Type B pancreatic cell (in vitro differentiated cells): ENCODE measurements at places on chromosomes 2 and 18.
A peak's percentile ranks its signal among the peaks of the same experiment; 100 is the strongest.

GRCh38 chr2:21773168-21773567 is 649.4 kb downstream of the TDRD15 start:
- H3K27ac ChIP-seq = no peak overlapping the region
- DNase-seq = no peak
- H3K4me1 ChIP-seq = no peaks in the 10 kb centered on the region

GRCh38 chr2:74504591-74504990 is 2.9 kb downstream of the PCGF1 start:
- peak overlapping the region; percentile 51 for H3K27ac ChIP-seq
- H3K27me3 ChIP-seq = peaks cover 73% of the 10 kb centered on the region
- peaks cover 45% of the 10 kb centered on the region for H3K4me1 ChIP-seq
- peaks cover 22% of the 10 kb centered on the region for H3K36me3 ChIP-seq
- H3K4me3 ChIP-seq = peak overlapping the region; percentile 86

DNA sequence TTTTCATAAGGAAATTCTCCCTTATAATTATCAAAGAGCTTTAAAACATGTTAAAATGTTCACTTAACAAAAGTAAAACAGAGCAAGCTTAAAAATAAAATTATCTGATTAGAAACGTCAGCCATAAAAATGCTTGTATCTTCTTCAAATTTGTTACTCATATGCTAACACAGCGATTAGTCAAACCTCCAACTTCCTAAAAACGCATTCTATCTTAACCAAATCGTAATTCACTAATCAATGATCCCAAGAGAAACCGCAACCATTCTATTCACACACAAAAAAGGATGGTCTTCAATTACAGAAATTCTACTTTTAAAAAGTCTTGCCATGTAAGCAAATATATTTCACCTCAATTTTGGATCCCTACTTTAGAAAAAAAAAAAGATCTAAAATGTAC is 1.9 kb downstream of the STK17B start:
- H3K4me1 ChIP-seq = peaks cover 27% of the 10 kb centered on the region
- H3K4me3 ChIP-seq = peak overlapping the region; percentile 99
- no peak for DNase-seq
- H3K36me3 ChIP-seq = no peaks in the 10 kb centered on the region
- H3K27me3 ChIP-seq = peaks cover 19% of the 10 kb centered on the region

DNA sequence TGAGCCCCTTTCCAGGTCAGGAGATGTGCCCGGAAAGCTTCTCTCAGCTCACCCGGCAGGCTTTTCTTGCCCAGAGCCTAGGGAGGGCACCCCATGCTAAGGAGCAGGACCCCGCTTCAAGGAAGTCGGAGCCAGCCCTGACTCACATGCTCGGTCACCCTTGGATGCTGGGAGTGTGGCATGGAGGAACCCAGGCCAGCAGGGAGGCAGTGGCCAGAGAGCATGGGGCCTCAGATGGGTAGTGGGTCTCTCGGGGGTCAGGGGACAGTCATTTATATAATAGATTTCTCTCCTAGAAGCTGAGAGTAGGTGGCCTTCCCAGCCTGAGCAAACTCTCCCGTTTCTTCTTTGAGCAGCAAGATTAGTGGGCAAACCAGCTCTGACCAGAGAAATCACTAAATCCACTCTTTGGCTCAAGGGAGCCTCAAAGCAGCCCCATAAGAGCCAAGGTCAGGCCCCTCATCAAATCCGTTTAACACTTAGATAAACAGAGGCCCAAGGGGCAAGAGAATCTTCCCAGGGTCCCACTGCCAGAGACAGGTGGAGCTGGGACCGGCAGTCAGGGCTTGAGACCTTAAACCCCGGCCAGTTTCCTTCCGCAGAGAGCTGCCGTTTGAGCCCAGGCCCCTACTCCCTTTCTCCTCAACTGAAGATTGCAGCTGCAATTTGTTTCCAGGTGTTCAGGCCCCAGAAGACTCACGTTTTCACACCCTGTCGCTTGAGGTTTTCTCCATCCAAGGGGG is 113.1 kb downstream of the CYP26B1 start:
- H3K4me1 ChIP-seq = no peaks in the 10 kb centered on the region
- H3K27me3 ChIP-seq = peaks cover 7% of the 10 kb centered on the region
- no peak for DNase-seq
- no peak overlapping the region for H3K4me3 ChIP-seq
- H3K27ac ChIP-seq = no peak overlapping the region
- H3K36me3 ChIP-seq = no peaks in the 10 kb centered on the region

GRCh38 chr2:8602809-8603208 is 79.0 kb upstream of the ID2 start:
- H3K4me1 ChIP-seq = peaks cover 33% of the 10 kb centered on the region
- no peaks in the 10 kb centered on the region for H3K36me3 ChIP-seq
- peak overlapping the region; percentile 88 for H3K27ac ChIP-seq
- peak overlapping the region; percentile 5 for H3K4me3 ChIP-seq
- no peaks in the 10 kb centered on the region for H3K27me3 ChIP-seq

DNA sequence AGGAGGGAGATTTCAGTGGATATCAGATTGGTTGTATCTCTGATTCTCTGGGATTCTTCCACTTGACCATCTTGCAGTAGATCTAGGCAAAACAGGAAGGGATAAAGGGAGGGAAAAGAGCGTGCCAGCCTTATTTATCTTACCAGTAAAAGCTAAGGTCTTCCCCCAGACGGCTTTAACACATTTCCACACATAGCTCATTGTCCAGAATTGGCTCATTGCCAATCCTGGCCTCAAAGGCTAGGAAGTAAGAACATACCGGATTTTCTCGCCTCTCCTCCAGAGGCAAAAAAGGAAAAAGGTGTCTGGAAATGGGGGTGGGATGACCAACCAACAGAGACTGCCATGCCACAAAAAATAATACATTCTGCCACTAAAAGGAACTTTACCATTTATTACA is 411.6 kb upstream of the NRP2 start:
- no peaks in the 10 kb centered on the region for H3K27me3 ChIP-seq
- DNase-seq = no peak
- no peak overlapping the region for H3K4me3 ChIP-seq
- no peaks in the 10 kb centered on the region for H3K36me3 ChIP-seq

- H3K27ac ChIP-seq = no peak overlapping the region
- DNase-seq = no peak
- peaks cover 4% of the 10 kb centered on the region for H3K27me3 ChIP-seq
- H3K4me1 ChIP-seq = no peaks in the 10 kb centered on the region
- no peaks in the 10 kb centered on the region for H3K36me3 ChIP-seq
Measured at GRCh38 chr18:37639846-37640245, 74.2 kb upstream of the CELF4 start.

- H3K4me3 ChIP-seq = no peak overlapping the region
- H3K27ac ChIP-seq = no peak overlapping the region
- no peaks in the 10 kb centered on the region for H3K36me3 ChIP-seq
- DNase-seq = no peak
- peaks cover 2% of the 10 kb centered on the region for H3K27me3 ChIP-seq
Measured at GRCh38 chr2:197919487-197919886, 115.1 kb downstream of the PLCL1 start.

- peaks cover 12% of the 10 kb centered on the region for H3K27me3 ChIP-seq
- no peak for DNase-seq
- no peak overlapping the region for H3K27ac ChIP-seq
- H3K4me1 ChIP-seq = peaks cover 5% of the 10 kb centered on the region
- H3K36me3 ChIP-seq = no peaks in the 10 kb centered on the region
- no peak overlapping the region for H3K4me3 ChIP-seq
Measured at GRCh38 chr2:228705318-228705717, 523.8 kb upstream of the SPHKAP start.

DNA sequence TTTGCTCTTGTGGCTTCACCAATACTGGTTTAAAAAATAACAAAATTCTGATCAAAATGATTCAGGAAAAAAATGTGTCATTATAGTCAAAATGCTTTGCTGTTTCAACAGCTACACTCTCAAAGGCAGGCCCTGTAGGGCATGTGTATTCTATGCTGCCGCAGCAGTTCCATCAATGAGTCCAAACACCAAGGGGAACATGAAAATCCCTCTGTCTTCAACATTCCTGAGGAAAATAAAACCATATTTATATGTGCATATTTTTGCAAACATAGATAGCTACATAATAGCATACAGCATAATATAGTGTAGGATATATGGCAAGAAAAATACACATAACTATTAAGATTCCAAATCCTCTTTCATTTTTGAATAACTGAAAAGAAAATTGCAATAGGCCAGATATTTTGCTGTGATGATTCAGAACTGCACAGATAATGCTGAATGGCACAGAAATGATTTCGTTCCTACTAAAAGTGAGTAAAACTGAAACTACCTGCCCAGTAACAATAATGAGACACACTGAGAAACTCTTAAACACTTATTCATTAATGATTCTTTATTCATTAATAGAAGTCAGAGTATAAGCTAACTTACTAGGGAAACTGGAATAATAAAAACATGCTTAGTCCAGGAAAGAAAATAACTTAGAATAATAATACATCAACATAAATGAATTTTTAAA is 343.8 kb downstream of the SUCLG1 start:
- no peak overlapping the region for H3K27ac ChIP-seq
- no peaks in the 10 kb centered on the region for H3K36me3 ChIP-seq
- H3K4me1 ChIP-seq = no peaks in the 10 kb centered on the region
- H3K4me3 ChIP-seq = no peak overlapping the region
- DNase-seq = no peak

DNA sequence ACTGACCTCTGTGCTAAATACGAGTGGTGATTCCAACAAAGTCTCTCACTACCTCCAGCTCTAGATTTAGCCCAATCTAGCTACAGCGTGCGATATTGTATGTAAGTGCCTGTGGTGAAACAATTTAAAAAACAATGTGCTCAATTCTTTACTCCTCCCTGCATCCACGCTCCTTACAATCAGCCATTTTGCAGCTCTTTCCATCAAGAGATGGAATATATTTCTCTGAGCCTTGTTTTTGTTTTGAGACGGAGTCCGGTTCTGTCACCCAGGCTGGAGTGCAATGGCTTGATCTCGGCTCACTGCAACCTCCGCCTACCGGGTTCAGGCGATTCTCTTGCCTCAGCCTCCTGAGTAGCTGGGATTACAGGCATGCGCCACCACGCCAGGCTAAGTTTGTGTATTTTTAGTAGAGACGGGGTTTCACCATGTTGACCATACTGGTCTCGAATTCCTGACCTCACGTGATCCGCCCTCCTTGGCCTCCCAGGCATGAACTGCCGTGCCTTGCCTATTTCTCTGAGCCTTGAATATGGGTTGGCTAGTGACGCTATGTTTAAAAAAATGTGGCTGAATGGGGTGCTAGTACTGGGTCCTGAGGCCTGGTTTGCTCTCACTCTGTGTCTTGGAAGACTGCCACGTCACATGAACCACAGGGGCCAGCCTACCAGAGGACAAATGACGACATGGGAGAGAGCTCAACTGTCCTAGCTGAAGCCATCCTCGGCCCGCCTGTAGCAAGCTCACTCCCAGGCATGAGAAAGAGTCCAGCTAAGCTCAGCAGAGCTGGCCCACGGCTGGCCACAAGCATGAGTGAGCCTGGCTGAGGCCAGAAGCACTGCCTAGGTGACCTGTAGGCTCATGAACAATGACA is 14.8 kb downstream of the WDFY1 start:
- peaks cover 10% of the 10 kb centered on the region for H3K36me3 ChIP-seq
- H3K4me3 ChIP-seq = no peak overlapping the region
- H3K4me1 ChIP-seq = peaks cover 26% of the 10 kb centered on the region
- DNase-seq = no peak

DNA sequence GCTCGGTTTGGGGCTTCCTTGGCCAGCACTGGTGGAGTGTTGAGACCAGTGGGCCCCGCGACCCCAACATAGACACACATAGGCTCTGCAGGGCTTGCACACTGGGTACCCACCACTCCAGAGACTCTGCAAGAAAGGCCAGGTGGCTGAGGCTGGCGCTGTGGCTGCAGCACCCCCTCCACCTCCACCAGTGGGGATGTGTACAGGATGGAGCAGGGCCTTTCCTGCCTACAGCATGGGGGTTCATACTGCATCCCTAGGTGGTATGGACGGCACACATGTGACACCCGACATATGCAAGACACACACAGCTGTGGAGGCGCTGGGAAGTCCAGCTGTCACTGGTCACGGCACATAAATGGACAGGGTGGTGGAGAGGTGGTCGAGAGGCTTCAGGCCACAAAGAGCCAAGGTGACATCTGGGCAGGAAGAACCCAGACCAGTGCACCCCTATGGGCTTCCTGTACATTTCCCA is 1.3 kb downstream of the RNPEPL1 start:
- H3K4me3 ChIP-seq = peak overlapping the region; percentile 80
- peak overlapping the region; percentile 48 for H3K27ac ChIP-seq
- H3K36me3 ChIP-seq = no peaks in the 10 kb centered on the region
- DNase-seq = no peak

GRCh38 chr2:48328159-48328809 is 201.7 kb upstream of the STON1 start:
- peaks cover 4% of the 10 kb centered on the region for H3K36me3 ChIP-seq
- no peak overlapping the region for H3K4me3 ChIP-seq
- no peak for DNase-seq
- no peaks in the 10 kb centered on the region for H3K27me3 ChIP-seq
- H3K4me1 ChIP-seq = peaks cover 9% of the 10 kb centered on the region

DNA sequence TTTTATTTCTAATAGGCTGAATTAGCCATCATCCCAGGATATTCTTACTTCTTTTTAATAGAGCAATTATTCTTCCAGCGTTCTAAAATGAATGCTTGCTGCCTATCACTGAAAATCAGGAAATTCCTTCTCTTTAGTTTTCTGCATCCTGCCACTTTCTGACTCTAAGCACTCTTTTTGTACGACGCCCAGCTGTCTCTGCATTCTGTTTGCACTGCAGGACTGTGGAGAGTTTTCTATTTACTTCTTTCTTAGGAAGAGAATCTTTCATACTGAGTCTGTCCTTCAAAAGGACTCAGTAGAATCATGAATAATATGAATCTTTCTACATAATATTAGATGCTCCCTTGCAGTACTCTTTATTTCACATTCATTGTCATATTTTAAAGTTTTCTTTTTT is 360.4 kb upstream of the DSEL start:
- no peaks in the 10 kb centered on the region for H3K27me3 ChIP-seq
- H3K36me3 ChIP-seq = no peaks in the 10 kb centered on the region
- H3K27ac ChIP-seq = no peak overlapping the region

- H3K4me3 ChIP-seq = no peak overlapping the region
- no peak overlapping the region for H3K27ac ChIP-seq
- no peaks in the 10 kb centered on the region for H3K36me3 ChIP-seq
- peaks cover 3% of the 10 kb centered on the region for H3K27me3 ChIP-seq
- no peak for DNase-seq
Measured at GRCh38 chr18:9058406-9058805, 44.1 kb upstream of the NDUFV2 start.

DNA sequence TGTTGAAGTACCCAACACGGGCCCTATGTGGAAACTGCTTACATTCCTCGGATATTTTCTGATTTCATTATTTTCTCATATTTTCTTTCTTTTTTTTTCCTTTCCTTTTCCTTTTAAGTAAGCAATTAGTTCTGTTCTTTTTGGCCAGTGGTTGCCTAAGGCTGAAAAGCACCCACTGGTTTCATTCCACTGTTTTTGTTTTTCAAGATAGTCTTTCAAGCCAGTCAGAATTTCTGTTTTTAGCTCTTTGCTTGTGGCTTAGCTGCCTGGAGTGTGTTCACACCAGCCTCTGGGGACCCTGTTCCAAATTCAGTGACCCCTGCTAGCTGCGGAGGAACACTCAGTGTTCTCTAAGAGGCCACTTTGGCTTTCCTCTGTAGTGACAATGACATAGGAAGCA is 73.6 kb downstream of the NRP2 start:
- H3K4me1 ChIP-seq = peaks cover 38% of the 10 kb centered on the region
- peak overlapping the region; percentile 87 for H3K27ac ChIP-seq
- DNase-seq = no peak
- no peak overlapping the region for H3K4me3 ChIP-seq
- peaks cover 24% of the 10 kb centered on the region for H3K36me3 ChIP-seq

- H3K4me3 ChIP-seq = peak overlapping the region; percentile 95
- peaks cover 52% of the 10 kb centered on the region for H3K4me1 ChIP-seq
- H3K27ac ChIP-seq = peak overlapping the region; percentile 91
- peaks cover 23% of the 10 kb centered on the region for H3K27me3 ChIP-seq
- peak; percentile 84 for DNase-seq
Measured at GRCh38 chr18:26547646-26548414, 523 bp downstream of the KCTD1 start.
